ENCODE measurements at places on chromosomes 4 and X.

- no peak for DNase-seq
These were observed 54.9 kb upstream of the IRF2 start for GRCh38 chr4:184529283-184529682.

GRCh38 chrX:124383354-124383753 is 37.0 kb downstream of the SH2D1A start:
- no peak for DNase-seq

DNA sequence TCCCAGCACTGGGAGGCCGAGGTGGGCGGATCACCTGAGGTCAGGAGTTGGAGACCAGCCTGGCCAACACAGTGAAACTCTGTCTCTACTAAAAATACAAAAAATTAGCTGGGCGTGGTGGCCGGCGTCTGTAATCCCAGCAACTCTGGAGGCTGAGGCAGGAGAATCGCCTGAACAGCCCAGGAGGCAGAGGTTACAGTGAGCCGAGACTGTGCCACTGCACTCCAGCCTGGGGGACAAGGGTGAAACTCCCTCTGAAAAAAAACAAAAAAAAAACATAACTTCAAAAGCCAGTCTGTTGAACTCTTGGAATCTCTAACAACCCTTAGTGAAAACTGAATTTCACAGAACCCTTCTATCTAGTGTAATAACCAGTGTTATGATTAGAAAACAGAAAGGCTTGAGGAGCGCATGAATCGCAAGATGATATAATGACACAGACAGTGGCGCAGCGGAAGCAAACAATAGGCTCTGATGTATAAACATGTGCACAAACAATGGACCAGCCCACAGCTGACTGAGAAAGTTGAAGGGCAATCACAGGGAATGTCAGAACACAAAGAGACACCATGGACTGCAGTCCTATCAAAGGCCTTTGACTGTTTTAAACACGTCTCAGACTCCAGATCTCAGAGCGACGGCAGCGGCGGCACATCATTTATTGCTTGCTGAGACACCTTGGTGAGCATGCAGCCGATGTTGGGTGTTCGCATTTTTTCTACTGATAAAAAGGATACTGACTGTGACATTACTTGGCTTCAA is 81.6 kb downstream of the NSUN7 start:
- DNase-seq: no peak

DNA sequence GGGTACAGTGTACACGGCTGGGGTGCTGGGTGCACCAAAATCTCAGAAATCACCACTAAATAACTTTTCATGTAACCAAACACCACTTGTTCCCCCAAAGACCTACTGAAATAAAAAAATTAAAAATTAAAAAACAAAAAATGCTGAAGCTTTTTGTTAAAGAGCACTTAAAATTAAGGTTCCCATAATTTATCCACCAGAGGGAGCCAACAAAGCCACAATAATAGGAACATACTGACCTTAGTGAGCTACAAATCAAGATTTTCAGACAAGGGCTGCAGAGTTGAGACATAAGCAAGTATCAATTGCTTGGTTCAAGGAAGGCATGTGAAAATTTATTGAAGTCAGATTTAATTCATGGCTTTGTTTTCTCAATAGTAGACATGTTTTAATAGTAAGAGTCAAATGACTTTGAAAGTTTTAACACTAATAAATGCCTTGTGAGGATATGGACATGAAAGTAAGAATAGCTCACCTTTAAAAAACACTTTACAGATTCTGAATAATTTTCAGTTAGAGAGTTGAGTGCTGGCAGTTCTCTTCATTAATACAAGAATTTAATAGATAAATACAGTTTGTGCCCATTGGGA is 43.0 kb upstream of the SCOC start:
- no peak for DNase-seq

DNA sequence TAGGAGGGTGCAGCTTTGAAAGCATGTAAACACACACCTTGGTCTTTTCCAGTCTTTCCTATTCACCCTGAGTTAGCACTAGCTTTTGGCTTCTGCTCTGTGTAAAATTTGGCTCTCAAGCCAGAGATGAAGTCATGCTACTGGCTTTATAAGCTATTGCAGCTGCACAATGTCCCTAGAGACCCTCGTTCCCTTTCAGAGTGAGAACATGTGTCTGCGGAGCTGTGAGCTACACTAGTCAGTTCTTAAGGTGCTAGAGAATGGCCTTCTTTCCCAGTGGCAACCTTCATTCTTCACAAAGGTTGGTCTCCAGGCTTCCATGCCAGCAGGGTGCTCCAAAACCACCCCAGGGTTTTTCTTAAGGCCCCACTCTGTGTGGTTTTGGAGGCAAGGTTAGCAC is 199.1 kb downstream of the SPATA18 start:
- DNase-seq: no peak

DNA sequence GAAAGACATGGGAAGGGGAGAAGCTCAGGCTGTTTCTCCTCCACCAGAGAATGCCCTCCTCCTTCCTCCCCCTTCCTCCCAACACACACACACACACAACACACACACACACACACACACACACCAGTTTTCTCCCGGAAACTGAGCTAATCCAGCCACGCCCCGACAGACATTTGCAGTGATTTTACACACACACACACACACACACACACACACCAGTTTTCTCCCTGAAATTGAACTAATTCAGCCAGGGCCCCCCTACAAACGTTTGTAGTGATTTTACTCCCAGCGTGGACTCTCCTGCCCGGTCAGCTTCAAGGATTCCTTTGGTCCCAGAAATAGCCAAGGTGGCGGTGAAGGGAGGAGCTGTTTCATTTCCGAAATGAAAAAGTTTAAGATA is 32.9 kb upstream of the STX18 start:
- DNase-seq: no peak
